Activated naive CD4-positive, alpha-beta T cell (primary cell): ENCODE measurements at places on chromosomes 12 and 14.

- DNase-seq: no peak
Measured at GRCh38 chr12:39378341-39378740, 64.6 kb downstream of the KIF21A start.

DNA sequence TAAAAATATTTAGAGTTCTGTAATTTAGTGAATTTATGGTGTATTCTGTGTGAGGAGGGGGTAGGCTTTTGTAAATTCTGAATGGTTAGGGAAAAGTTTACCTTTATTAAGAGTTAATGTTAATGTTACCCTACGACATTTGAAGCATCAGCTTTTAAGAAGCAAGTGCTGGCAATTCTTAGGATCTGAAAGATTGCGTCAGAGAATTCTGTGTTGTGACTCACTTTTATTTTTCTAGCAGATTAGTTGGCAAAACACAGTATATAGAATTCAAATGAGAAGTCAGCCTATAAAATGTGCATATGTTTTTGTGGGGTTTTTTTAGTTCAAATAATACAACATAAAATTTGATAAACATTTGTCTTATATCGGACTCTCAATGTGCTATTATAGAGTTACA lies 97.6 kb downstream of the RAD52 start:
- DNase-seq: no peak

- DNase-seq: no peak
Measured at GRCh38 chr14:47223656-47224055, 451.7 kb downstream of the MDGA2 start.

DNA sequence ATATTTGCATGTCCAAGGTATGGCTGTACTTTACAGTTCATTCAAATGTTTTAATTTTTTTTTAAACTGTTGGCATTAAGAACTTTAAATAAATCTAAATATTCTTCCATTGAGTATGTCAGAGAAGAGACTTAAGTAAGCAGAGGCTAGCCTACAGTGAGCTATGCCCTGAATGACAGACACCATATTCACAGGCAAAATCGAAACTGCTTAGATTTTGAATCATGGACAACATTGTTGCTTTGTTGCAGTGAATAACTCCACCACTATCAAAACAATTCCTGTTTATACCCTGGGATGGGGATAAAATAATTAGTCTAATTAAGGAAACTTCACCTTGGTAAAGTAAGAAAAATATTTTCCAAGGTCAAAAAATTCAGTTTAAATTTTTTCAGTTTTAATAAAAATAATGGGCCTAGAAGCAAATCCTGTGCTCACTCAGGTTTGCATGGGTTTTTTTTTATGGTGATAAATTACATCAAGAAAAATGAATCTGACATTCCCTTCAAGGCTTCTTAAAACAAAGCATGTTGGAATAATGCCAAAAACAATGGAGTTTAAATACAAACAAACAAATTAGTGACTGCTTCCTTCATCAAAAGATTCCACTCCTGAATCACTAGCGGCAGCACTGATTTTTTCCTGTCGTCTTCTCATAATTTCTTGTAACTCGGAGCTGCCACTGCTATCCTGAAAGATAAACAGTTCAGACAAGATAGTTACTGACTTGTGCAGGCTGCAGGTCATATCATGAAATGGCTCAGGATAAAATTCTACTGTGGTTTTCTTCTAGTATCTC lies 168.2 kb downstream of the EPS8 start:
- DNase-seq: no peak

DNA sequence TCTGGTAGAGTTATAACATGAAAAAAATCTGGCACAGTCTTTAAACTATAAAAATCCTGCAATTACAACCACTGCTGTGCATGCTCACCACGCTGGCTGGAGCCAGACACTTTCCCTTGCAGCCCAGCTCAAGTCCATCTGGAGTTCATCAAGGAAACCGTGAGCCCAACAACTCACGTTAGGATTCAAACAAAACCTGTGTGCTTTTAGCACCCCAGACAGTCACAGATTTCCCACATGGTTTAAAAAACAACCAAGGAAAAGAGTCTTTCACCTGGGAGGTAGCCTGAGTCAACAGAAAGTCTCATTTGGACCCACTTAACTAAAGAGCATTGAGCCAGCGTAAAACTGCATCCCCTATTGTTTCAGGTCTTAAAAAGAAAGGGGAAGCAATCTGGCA lies 4.7 kb downstream of the LRIG3 start:
- no peak for DNase-seq

- DNase-seq: no peak
Measured at GRCh38 chr12:1553536-1553935, 40.8 kb downstream of the FBXL14 start.

DNA sequence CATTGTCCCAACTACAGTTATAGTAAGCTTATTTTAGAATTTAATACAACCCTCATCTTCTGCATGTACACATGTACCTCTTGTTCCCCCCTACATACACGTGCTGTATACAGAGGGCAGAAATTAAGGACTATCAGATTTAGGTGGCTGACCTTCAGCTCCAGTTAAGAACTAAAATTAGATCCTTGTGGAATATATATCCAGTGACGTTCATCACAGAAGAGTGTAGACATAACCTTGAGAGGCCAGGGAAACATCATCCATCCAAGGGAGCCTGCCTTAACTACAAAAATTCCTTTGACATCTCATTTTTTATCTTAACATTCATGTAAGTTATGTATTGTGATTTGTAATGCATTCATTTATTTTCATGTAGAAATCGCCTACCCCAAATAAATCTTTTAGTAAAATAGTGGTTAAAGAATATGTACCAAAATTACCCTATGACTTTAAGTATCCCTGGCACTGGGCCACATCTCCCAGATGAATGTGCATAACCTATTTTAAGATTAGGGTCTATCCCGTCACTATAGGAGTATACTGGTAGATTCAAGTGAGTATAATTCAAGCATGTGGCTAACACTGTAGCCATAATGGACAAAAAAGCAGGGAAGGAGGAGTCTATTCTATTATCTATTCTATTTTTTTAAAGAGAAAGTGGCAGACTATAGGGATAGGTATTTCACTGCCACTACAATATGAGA lies 27.5 kb downstream of the RIC8B start:
- DNase-seq: no peak

- DNase-seq: no peak
Measured at GRCh38 chr12:32125455-32126084, 18.9 kb downstream of the BICD1 start.

GRCh38 chr12:29611906-29612305 lies 114.4 kb upstream of the OVCH1 start:
- no peak for DNase-seq

GRCh38 chr12:121196902-121197301 lies 13.0 kb upstream of the P2RX4 start:
- no peak for DNase-seq

- no peak for DNase-seq
Measured at GRCh38 chr14:98963610-98964009, 308.4 kb downstream of the BCL11B start.
